ENCODE measurements at places on chromosomes 3 and 15. TPM values are rescaled to one million over a fixed set of nuclear protein-coding genes. Genes with fewer than 3 reads are reported as not detected.
A peak's percentile ranks its signal among the peaks of the same experiment; 100 is the strongest.

FAM3D gene
- total RNA-seq, result 646 TPM

TMEM212 gene
- total RNA-seq, result not detected

NTRK3 gene
- 1.5 TPM for total RNA-seq

CPLX3 gene
- not detected for total RNA-seq

CPEB1 gene
- 0.40 TPM for total RNA-seq

ALG1L2 gene
- total RNA-seq, result 1.6 TPM

GRCh38 chr3:27589795-27590194 is 105.6 kb upstream of the SLC4A7 start:
- no peaks in the 10 kb centered on the region for H3K27me3 ChIP-seq
- no peak overlapping the region for H3K4me3 ChIP-seq
- H3K27ac ChIP-seq, result peak overlapping the region; percentile 6
- H3K4me1 ChIP-seq, result no peaks in the 10 kb centered on the region

GRCh38 chr15:52735231-52736089 is 54.7 kb downstream of the ONECUT1 start:
- no peaks in the 10 kb centered on the region for H3K4me1 ChIP-seq
- no peak overlapping the region for H3K4me3 ChIP-seq
- DNase-seq, result peak; percentile 77
- H3K36me3 ChIP-seq, result no peaks in the 10 kb centered on the region
- no peak overlapping the region for H3K27ac ChIP-seq
- H3K27me3 ChIP-seq, result no peaks in the 10 kb centered on the region

DNA sequence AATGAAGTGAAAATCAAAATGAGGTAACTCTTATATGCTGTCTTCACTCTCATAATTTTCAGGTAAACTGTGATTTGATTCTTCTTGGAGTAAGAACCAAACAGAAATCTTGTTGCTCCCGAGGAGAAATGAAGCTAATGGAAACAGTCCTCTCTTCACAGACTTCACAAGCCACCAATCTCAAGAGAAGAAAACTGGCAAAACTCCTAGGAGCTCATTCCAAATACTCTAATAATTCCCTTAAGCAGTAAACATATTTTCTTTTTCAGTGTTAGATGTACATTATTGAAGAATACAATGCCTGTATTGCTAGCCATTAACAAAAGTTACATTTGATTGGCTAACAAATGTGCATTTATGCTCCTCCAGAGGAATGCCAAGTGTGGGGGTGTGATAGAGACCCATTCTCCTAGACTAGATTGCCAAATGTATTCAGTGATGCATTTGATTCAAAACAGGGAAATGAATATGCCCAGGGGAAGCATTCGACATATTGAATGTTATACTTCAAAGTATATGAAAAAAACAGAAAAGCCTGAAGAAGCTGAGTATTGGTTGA is 11.8 kb upstream of the RIOX2 start:
- H3K36me3 ChIP-seq, result no peaks in the 10 kb centered on the region
- no peak for DNase-seq
- H3K4me1 ChIP-seq, result no peaks in the 10 kb centered on the region
- no peak overlapping the region for H3K4me3 ChIP-seq
- H3K27me3 ChIP-seq, result no peaks in the 10 kb centered on the region

DNA sequence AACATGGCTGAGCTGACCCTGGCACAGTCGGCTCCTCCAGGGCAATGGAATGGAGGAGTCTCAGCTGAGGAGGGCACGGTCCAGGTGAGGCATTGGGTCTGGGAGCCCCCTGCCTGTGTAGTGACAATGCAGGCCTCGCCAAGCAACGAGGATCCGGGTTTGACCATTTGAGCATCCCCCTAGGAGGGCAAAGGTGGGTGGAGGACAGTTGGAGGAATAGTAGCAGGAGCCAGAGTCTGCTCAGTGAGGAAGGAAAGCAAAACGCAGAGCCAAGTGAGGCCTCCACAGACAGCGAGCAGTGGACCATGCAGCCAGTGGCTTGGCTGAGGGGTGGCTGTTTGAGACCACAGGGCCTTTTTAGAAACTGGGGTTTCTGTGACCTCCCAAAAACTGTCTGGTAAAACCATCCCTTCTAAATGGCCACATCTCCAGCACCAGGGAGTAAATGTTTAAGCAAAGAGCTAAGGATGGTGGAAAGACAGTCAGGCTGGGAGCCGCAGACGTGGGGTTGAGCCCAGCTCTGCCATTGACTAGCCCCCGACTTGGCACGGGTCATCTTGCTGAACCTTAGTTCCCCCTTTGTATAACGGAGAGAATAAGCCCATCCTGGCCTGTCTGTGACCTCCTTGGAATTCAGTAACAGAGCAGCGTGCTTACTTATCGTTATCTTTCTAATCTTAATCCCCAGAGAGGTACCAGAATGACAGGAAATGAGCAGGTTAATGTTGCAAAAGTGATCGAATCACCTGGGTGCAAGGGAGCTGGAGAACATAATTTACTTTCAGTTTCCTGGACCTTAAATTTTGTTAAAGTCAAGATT is 46.8 kb downstream of the CMTM6 start:
- no peak overlapping the region for H3K27ac ChIP-seq
- no peak overlapping the region for H3K4me3 ChIP-seq

GRCh38 chr3:13623101-13623654 is 74.3 kb downstream of the FBLN2 start:
- no peaks in the 10 kb centered on the region for H3K4me1 ChIP-seq
- H3K27ac ChIP-seq, result no peak overlapping the region
- H3K36me3 ChIP-seq, result no peaks in the 10 kb centered on the region

- no peaks in the 10 kb centered on the region for H3K4me1 ChIP-seq
- DNase-seq, result no peak
- H3K27ac ChIP-seq, result no peak overlapping the region
- H3K27me3 ChIP-seq, result no peaks in the 10 kb centered on the region
- H3K36me3 ChIP-seq, result no peaks in the 10 kb centered on the region
Measured at GRCh38 chr15:42409011-42409410, 49.7 kb downstream of the CAPN3 start.

- H3K4me3 ChIP-seq, result no peak overlapping the region
- H3K27ac ChIP-seq, result no peak overlapping the region
- peaks cover 8% of the 10 kb centered on the region for H3K36me3 ChIP-seq
- no peak for DNase-seq
Measured at GRCh38 chr3:158810823-158811724, 9.2 kb downstream of the MFSD1 start.

DNA sequence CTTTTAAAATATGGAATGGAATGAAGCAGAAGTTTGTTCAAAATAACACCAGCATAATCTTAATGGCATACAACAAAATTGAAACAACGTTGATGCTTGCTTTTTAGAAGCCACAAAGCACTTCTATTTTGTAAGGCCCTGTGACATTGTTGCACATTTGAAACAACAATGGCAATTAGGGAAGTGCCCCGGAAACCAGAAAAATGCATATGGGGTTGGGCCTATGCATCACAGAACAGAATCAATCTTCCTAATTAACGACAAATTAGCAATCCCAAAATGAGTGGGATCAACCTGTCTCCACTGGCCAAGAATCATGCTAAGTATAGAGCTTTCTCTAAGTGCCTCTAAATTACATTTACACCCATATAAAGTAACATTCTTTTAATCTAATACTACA is 168.9 kb downstream of the MEIS2 start:
- no peaks in the 10 kb centered on the region for H3K27me3 ChIP-seq
- no peak overlapping the region for H3K27ac ChIP-seq
- DNase-seq, result no peak

- no peaks in the 10 kb centered on the region for H3K36me3 ChIP-seq
- H3K4me1 ChIP-seq, result no peaks in the 10 kb centered on the region
- H3K27me3 ChIP-seq, result no peaks in the 10 kb centered on the region
- H3K27ac ChIP-seq, result no peak overlapping the region
Measured at GRCh38 chr3:70111411-70111810, 111.9 kb downstream of the SAMMSON start.

DNA sequence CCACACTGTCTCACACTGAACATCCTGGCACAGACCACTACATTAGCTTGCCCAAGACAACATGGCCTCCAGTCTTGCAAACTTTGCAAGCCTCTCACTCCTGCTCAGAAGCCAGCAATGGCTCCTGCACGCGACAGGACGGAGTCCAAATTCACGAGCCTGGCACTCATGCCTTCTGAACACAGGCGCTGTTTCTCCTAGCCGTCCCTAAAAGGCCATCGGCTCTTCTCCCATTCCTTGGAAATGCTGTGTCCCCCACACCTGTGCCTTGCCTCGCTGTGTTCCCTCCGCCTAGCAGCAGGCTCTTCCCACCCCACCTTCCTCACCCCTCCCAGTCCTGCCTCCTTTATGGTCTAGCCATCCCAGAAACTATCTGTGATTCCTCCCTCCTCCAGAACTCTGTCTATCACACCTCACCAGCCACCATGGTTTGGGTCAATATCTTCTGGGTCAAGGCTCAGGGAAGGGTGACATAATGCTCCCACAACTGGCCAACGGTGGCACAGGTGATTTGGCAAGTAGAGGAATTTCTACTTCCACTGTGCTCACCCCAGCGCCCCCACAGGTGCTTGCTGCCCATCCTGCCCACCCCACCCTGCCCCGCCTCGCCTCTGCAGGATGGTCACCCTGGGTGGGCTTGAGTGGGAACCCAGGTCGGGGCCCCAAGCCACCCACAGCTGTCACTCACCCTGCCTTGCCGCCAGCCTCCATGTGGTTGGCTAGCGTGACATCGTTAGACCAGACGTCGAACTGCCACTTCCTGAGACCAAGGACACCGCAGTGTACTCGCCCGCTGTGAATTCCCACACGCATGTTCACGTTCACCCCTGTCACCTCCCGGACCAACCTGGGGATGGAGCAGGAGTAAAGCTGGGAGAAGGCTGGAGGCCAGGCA is 120.7 kb downstream of the ADCY5 start:
- H3K27me3 ChIP-seq, result no peaks in the 10 kb centered on the region
- H3K36me3 ChIP-seq, result no peaks in the 10 kb centered on the region
- no peak overlapping the region for H3K27ac ChIP-seq
- no peak for DNase-seq

DNA sequence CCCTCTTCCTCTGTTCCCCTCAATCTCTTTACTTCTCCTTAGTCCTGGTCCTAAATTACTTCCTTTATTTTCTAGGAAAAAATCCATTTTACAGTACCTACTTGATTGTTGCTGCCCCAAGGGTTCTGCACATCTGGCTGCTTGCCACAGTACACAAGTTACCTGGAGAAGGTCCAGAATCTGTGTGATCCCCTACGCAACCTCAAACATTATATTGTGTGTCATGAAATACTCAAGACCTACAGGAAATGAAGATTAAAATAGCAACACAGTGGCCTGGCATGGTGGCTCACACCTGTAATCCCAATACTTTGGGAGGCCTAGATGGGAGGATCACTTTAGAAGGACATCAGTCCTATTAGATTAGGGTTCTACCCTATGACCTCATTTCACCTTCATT is 48.7 kb downstream of the PRKAR2A start:
- no peak overlapping the region for H3K4me3 ChIP-seq
- H3K27me3 ChIP-seq, result no peaks in the 10 kb centered on the region
- H3K4me1 ChIP-seq, result no peaks in the 10 kb centered on the region
- H3K36me3 ChIP-seq, result no peaks in the 10 kb centered on the region
- no peak overlapping the region for H3K27ac ChIP-seq
- peak; percentile 62 for DNase-seq
